ENCODE measurements at places on chromosomes 12 and 14.

GRCh38 chr14:81281332-81281731, 60.6 kb upstream of the GTF2A1 start:
- no peak for DNase-seq

DNA sequence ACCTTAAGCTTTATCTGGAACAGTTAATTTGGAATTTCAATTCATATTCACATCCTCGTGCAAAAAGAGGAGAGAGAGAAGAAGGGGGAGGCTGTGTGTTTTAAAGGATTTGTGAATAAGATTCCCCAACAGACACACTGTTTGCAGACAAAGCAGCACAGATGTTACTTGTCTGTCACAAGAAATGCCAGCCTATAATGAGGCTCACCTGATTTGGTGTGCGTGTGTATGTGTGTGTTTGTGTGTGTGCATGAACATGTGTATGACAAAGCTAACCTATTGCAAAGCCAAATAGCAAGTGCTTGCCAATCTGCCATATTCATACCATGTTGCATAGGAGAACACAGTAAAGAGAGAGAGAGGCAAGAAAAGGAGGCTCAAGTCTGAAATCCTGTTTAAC, 361.6 kb upstream of the NOVA1 start:
- no peak for DNase-seq

- DNase-seq, result no peak
Observed at GRCh38 chr12:53613821-53614220, 12.4 kb downstream of the ATF7 start.

- DNase-seq, result no peak
Observed at GRCh38 chr12:49580572-49581535, 12.9 kb upstream of the MCRS1 start.

- DNase-seq, result no peak
Observed at GRCh38 chr14:40859055-40859454, 747.6 kb upstream of the LRFN5 start.

DNA sequence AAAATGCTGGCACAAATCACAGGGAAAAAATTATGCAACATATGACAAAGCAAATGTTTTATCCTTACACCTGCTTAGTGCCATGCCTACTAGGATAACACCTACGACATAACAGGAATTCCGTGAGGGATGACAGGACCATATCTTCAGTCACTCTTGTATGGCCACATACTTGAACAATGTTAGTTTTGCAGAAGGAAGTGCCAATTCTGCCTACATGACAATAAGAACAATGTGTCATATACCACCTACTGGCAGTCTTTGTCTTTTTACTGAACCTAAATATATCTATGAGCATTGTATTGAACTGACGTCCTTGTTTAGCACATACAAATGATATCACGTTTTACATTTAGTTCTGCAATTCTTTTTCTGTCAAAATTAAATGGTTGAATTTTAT, 234.0 kb downstream of the ADAMTS20 start:
- no peak for DNase-seq

GRCh38 chr14:64683264-64683663, 21.0 kb upstream of the PLEKHG3 start:
- no peak for DNase-seq

DNA sequence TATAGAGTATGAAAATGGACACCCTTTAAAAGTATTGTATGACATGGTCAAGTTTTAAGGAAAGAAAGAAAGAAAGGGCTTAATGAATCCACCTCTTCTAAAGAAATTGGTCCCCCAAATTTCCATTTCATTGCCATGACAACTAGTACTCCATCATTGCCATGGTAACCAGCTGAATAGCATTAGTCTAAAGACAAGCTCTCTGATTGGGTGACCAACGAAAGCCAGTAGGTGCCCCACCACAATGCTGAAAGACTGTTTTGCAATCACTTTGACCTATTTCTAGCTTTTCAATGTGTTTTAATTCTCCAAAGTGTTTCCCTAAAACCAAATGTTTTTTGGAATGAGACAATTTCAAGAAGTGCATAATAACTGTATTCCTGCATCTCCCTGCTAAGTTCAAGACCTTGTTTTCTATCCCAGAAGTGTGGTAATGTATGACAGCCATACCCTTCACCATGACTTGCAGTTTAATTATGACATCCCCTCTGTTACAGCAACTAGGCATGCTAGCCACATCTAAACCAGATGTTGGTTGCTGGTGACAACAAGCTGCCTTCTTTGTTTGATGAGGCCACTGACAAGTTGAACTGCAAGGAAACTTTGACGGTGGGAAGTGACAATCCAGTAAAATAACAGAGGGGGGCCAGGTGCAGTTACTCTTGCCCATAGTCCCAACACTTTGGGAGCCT, 46.7 kb downstream of the KICS2 start:
- no peak for DNase-seq

- DNase-seq, result no peak
Observed at GRCh38 chr14:98754343-98755020, 517.5 kb downstream of the BCL11B start.

DNA sequence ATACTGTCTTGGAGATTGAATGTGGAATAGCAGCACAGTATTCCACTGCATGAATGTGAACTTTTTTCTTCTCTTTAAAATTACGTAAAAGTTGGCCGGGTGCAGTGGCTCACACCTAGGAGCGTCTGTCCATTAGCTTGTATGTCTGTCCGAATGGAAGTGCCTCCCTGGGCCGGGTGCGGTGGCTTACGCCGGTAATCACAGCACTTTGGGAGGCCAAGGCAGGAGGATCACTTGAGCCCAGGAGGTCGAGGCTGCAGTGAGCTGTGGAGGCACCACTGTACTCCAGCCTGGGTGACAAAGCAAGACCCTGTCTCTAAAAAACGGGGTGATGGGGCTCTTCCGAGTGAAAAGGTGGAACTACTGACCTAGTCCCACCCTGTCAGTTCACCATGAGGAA, 22.6 kb upstream of the VSX2 start:
- no peak for DNase-seq

GRCh38 chr12:12582895-12583303, 20.2 kb upstream of the DUSP16 start:
- DNase-seq, result no peak

DNA sequence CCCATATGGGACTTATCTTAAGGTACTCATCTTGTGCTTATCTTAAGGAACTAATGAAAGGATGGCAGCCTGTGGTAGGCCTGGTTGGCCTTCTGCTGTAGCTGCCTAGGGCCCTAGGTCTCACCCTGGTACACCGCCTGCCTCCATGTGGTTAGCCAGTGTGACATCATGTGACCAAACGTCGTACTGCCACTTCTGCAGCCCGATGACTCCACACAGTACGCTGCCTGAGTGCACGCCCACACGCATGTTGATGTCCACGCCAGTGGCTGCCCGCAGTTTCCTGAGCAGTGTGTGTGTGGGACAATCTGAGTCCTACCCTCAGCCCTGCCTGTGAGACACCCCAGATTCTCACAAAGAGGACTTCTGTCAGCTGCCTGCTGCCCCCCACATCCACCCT, 5.1 kb downstream of the ADCY4 start:
- peak; percentile 88 for DNase-seq

DNA sequence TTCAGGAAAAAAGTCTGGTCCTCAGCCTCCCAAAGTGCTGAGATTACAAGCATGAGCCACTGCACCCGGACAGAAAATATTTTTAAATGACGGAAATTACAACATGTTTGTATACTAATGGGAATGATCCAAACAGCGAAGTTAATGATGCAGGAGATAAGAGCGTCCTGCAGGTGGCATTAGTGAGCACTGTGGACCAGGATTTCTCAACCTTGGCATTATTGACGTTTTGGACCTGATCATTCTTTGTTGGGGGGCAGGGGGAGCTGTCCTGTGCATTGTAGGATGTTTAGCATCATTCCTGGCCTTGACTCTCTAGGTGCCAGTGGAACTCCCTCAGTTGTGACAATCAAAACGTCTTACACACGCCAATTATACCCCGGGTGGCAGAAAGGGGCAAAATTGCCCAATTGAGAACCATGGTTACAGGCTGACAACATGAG, 34.1 kb downstream of the SCFD1 start:
- no peak for DNase-seq

DNA sequence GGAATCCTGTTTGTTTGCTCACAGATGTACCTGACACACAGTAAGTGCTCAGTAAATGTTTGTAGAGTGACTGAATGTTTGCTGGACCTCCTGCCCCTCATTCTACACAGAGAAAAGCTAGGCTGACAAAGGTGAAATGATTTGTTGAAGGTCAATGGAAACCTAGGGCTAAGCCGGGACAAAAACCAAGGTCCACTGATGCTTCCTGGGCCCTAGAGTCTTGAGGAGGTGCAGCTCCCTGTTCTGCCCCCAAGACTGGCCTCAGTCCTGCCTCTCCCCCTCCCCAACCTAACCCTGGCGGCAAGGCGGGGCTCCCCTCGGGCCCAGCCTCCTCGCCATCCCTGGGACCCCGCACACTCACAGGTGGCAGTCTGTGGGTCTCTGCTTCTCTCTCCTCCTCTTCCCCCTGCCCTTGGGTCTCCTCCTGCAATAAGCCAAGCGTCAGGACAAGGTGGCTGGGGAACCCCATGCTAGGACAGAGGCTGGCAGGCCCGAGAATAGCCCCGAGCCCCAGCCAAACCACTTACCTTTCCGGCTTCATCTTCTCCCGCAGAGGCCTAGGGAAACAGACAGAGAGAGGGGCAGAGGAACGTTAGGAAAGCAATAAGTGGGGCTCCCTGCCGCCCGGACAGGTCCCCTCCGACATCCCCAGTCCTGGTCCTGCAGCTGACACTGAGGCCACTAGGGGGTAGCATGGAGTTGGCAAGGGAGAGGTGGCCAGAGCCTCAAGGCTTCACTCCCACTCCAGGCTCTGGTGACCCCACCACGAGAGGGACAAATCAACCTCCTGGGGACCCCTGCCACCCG, 9.3 kb downstream of the PGF start:
- DNase-seq, result peak; percentile 89

- no peak for DNase-seq
Observed at GRCh38 chr12:115201966-115202365, 518.0 kb upstream of the TBX3 start.

DNA sequence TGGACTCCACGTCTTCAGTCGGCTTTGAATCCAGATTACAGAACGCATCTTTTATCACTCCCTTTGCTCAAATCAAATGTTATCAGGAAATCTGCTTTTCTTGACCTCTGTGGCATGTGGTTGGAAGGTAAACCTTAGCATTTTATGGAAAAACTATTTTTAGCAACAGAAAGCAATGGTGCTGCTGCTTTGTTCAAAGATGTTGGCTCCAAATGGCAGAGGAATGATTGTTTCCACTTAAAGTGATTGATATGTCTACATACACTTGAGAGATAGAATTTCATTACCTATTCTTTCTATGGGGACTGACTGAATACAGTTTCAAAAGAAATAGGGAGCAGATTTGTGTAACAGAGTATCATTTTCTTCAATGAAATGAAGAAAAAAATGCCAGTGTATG, 761.2 kb downstream of the NOVA1 start:
- no peak for DNase-seq

DNA sequence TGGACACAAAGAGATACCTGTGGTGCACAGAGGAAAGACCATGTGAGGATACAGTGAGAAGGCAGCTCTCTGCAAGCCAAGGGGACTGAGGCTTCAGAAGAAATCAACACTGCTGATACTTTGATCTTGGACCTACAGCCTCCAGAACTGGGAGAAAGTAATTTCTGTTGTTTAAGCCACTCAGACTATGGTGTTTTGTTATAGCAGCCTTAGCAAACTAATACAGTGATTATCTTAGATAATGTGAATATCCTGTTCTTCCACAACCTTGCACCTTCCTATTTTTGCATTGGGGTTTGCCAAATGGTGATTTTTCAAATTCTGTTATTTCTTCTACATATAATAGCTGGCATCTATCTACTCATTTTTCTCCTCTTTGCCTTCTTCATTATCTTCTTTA, 8.2 kb upstream of the C14orf93 start:
- no peak for DNase-seq

DNA sequence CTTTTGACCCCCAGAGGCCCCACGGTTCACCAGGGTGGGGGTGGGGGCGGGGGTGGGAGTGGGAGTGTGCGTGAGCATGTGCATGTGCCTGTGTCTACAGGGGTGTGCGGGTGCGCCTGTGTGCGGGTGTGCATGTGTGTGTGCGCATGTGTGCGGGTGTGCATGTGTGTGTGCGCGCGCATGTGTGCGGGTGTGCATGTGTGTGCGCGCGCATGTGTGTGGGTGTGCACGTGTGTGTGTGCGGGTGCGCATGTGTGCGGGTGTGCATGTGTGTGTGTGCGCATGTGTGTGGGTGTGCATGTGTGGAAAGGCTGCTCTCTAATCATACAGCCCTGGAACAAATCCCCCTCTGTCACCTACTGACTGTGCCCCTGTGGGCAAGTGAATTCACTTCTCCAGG, 38.8 kb downstream of the RFLNA start:
- DNase-seq, result no peak

DNA sequence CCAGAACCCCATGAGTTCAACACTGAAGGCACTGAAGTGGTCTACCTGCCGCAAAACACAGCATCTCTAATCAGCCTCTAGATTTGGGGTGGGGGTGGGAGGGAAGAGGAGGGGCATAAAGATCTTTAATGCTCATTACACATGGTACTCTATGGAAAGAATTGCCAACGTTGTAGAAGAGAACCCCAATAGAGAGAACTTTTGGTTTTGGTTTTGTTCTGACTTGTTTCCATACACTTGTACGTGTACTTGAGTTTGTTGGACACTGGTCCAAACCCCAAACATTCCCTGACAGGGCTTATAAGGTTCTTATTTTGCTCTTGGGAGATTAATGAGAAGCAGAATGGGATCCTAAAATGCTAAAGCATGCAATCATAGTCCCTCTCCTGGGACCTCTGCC, 31.0 kb downstream of the GNPTAB start:
- no peak for DNase-seq

- no peak for DNase-seq
Observed at GRCh38 chr14:51308866-51309265, 68.8 kb downstream of the TMX1 start.

DNA sequence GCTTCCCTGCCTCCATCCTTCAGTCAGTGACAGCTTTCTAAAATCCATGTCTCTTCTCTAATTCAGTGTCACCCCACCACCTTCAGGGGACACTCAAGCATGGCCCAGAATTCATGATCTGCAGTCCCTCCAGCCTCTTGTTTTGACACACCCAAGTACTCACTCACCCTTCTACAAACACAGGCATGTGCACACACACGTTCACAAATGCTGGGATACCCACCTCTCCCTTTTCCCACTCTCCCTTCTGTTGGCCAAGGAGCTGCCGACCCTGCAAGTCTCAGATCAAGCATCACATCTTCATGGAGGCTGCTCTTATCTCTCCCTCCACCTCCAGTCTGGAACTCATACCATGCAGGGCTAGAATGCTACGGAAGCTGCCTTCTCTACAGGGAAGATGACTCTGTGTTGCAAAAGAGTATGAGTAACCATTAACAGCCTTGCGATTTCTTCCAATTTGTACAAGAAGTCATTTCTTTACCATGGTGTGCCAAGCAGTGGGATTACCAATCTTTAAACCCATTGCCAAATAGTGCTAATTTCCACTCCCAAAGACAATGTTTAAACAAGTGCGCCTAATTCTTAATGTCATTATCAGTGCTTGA, 196.1 kb downstream of the BCL11B start:
- no peak for DNase-seq

GRCh38 chr14:20417250-20418186, 4.2 kb upstream of the TEP1 start:
- no peak for DNase-seq

Measured in Right ventricle myocardium inferior (tissue), 1 donor.